Right lobe of liver (tissue), 6 donors: ENCODE measurements at places on chromosomes 12 and 14. TPM values are rescaled to one million over a fixed set of nuclear protein-coding genes. Genes with fewer than 3 reads are reported as not detected.

Gene PLBD1
- total RNA-seq: 4.6 TPM

DNA sequence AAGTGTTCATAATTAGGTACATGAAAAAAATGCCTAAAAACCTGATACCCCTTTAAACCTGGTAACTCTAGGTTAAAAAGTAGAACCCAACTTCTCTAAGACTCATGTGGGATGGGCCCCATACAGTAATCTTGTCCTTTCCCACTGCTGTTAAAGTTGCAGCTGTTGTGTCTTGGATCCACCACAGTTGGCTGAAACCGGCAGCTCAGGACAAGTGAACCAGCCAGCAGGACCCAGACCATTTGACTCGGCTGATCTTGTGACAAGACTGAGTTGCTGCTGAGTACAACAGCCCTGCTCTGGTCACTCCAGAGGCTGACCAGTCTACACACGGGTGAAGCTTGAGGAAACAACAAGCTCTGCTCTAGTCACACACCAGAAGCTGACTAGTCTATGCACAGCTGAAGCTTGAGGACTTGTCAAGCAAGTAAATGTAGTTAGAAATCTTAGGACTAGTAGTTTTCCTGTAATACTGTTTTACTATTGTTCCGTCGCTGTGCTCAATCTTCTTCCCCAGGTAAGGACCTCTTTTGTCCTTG is 60.6 kb downstream of the DHRS2 start:
- H3K4me1 ChIP-seq: peaks cover 9% of the 10 kb centered on the region
- H3K36me3 ChIP-seq: no peaks in the 10 kb centered on the region
- no peak overlapping the region for H3K4me3 ChIP-seq
- no peaks in the 10 kb centered on the region for H3K27me3 ChIP-seq
- DNase-seq: no peak

DNA sequence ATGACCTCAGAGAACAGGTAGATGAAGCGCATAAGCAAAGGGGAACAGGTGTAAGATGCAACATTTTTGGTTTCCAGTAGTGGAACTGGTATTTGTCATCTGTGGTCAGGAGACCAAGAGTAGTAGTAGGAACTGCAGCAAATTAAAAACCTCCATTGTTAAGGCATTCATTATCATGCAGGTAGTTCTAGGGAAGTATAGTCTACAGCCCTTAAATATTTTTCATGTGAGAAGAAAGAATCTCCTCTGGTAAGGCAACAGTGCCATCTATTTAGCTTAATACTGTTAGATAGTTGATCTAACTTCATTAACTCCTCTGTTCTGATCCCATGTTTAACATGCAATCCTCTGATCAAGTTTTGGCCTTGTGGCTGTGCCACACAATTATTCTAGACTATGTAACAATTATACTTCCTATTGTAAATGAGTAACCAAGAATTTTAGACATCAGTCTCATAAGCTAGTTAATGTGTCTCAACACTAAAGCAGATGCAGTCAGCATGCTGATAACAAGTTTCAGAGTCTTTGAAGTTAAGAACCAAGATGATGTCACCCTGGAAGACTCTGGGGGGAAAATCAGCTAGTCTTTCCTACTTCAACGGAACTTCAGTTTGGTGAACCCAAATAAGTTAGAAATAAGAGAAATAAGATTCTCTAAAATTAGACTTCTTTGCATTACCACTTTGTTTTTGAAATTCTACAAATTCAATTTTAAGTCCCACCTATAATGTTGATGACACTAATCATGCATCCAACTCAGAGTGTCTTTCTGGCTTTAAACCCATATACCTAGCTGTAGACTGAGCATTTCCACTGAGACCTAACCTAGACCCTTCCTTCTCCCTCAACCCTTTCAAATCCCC is 70.9 kb downstream of the STXBP6 start:
- no peaks in the 10 kb centered on the region for H3K4me1 ChIP-seq
- no peaks in the 10 kb centered on the region for H3K36me3 ChIP-seq
- DNase-seq: no peak

DNA sequence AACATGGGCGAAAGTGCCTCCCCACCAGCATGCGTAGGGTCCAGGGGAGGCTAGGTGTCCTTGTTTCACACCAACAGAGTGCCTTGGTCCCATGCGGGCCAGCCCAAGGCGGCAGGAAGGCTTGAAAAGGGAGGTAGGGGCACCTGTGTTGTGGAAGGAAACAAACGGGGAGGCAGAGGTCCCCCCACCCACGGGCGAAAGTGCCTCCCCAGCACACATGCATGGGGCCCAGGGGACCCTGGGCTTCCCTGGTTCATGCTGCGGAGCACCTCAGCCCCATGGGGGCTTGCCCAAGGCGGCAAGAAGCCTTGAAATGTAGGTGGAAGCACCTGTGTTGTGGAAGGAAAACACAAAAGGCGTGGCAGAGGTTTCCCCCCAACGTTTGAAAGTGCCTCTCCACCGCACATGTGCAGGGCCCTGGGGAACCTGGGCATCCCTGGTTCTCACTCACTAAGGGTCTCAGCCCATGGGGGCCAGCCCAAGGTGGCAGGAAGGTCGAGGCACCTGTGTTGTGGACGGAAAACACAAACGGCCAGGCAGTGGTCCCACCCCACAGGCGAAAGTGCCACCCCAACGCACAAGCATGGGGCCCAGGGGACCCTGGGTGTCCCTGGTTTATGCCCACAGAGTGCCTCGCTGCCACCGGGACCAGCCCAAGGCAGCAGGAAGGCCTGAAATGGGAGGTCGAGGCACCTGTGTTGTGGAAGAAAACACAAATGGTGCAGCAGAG is 374.7 kb downstream of the ALG10 start:
- DNase-seq: peak; percentile 5
- no peaks in the 10 kb centered on the region for H3K4me1 ChIP-seq
- H3K36me3 ChIP-seq: no peaks in the 10 kb centered on the region
- no peaks in the 10 kb centered on the region for H3K27me3 ChIP-seq

GRCh38 chr14:58060898-58061297 is 91.1 kb downstream of the ARMH4 start:
- H3K27ac ChIP-seq: no peak overlapping the region
- DNase-seq: no peak
- no peaks in the 10 kb centered on the region for H3K36me3 ChIP-seq
- no peaks in the 10 kb centered on the region for H3K27me3 ChIP-seq

Gene CEBPE
- not detected for total RNA-seq

Gene SPX
- 0.56 TPM for total RNA-seq

- no peaks in the 10 kb centered on the region for H3K36me3 ChIP-seq
- H3K4me3 ChIP-seq: no peak overlapping the region
Observed at GRCh38 chr12:11762723-11763326, 113.4 kb downstream of the ETV6 start.

- no peaks in the 10 kb centered on the region for H3K4me1 ChIP-seq
- no peak overlapping the region for H3K4me3 ChIP-seq
- H3K36me3 ChIP-seq: no peaks in the 10 kb centered on the region
- peak; percentile 7 for DNase-seq
- H3K27me3 ChIP-seq: no peaks in the 10 kb centered on the region
Observed at GRCh38 chr12:113136128-113136989, 798 bp upstream of the RASAL1 start.

- DNase-seq: no peak
- H3K4me3 ChIP-seq: no peak overlapping the region
- H3K27me3 ChIP-seq: no peaks in the 10 kb centered on the region
- no peaks in the 10 kb centered on the region for H3K4me1 ChIP-seq
- no peaks in the 10 kb centered on the region for H3K36me3 ChIP-seq
Observed at GRCh38 chr12:1838205-1838993, 18.0 kb downstream of the LRTM2 start.

DNA sequence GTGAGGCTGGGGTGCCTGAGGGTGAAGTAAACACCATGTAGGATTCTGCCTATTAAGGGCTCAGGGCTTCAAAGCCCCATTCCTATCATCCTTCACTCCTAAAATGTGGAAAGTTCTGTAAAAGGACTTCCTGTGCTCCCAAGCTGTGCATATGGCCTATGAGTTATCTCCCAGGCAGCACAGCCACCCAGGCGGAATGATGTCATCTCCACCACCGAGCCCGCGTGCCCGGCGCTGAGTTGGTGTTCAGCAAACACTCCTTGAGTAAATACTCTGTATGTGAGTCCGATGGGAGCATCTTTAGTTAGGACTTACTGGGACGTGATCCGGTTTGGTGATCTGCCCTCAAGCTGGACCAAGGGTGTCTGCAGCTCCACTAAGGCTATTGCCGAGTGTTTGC is 437.3 kb downstream of the MED13L start:
- H3K4me3 ChIP-seq: no peak overlapping the region
- H3K4me1 ChIP-seq: no peaks in the 10 kb centered on the region
- H3K27ac ChIP-seq: no peak overlapping the region
- DNase-seq: peak; percentile 32
- no peaks in the 10 kb centered on the region for H3K27me3 ChIP-seq
- no peaks in the 10 kb centered on the region for H3K36me3 ChIP-seq

Gene CD27
- total RNA-seq: 0.71 TPM

- no peaks in the 10 kb centered on the region for H3K27me3 ChIP-seq
- no peaks in the 10 kb centered on the region for H3K4me1 ChIP-seq
- H3K36me3 ChIP-seq: peaks cover 3% of the 10 kb centered on the region
- no peak overlapping the region for H3K27ac ChIP-seq
- no peak overlapping the region for H3K4me3 ChIP-seq
Observed at GRCh38 chr14:70567791-70568190, 32.7 kb downstream of the MED6 start.

DNA sequence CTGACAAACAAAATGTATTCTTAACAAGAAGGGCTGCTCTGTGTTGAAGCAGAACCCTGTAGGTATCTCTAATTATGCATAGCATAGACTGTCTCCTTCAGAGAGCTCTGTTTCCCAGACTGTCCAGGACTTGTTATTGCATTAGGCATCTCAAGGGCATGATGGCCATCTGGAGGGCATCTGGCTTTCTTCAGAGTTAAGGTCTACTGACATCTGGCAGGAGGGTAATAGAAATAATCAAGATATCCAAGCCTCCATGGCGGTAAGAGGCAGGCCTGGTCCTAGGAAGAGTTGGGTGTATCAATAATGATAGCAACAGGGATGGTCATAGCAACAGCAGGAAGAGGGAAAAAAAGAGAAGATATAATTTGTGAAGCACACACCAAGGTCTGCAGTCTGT is 161.2 kb downstream of the TTC8 start:
- H3K36me3 ChIP-seq: no peaks in the 10 kb centered on the region
- no peak for DNase-seq
- no peak overlapping the region for H3K4me3 ChIP-seq
- H3K27me3 ChIP-seq: no peaks in the 10 kb centered on the region
- H3K27ac ChIP-seq: no peak overlapping the region

GRCh38 chr12:116332705-116333380 is 55.4 kb upstream of the MED13L start:
- H3K27ac ChIP-seq: no peak overlapping the region
- no peaks in the 10 kb centered on the region for H3K4me1 ChIP-seq
- no peak overlapping the region for H3K4me3 ChIP-seq
- no peak for DNase-seq

Gene GRIN2B
- total RNA-seq: not detected

DNA sequence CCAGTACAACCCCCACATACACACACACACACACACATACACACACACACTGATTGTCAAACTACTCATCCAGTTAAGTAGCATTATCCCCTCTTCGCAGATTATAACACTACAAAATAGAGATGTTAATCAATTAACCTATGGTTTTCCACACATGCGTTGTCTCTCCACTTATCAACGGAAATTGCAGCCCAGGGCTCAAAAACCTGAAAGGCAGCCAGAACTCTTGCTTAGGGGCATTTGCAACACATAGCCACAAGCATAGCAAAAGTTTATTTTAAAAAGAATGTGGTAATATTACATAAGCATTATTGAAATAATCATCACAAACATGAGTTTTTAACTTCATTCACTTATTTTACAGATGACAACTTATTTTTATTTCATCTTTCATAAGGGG is 265.8 kb downstream of the SLC16A7 start:
- H3K27ac ChIP-seq: no peak overlapping the region
- peaks cover 11% of the 10 kb centered on the region for H3K4me1 ChIP-seq
- no peaks in the 10 kb centered on the region for H3K27me3 ChIP-seq

Gene FOXN4
- 0.06 TPM for total RNA-seq

DNA sequence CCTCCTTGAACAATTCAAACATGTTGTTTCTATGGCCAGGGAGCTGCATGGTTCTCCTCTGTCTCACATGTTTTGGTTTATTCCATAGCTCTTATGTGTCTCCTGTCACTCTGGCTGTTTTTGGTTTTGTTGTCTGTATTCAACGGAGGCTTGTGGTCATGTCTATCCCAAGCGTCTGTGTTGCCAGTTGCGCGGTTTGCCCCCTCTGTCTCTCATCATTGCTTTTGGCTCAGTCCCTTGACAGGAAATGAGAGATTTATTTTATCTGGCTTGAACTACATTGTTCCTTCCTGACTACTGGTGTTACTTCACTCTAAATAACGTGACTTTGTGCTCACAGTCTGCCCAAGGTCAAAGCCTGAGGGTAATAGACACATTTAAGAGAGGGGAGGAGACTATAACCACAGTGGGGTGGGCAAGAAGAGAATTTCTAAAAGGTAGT is 96.4 kb upstream of the SOX5 start:
- H3K36me3 ChIP-seq: no peaks in the 10 kb centered on the region
- H3K4me1 ChIP-seq: peaks cover 44% of the 10 kb centered on the region
- peak; percentile 32 for DNase-seq

DNA sequence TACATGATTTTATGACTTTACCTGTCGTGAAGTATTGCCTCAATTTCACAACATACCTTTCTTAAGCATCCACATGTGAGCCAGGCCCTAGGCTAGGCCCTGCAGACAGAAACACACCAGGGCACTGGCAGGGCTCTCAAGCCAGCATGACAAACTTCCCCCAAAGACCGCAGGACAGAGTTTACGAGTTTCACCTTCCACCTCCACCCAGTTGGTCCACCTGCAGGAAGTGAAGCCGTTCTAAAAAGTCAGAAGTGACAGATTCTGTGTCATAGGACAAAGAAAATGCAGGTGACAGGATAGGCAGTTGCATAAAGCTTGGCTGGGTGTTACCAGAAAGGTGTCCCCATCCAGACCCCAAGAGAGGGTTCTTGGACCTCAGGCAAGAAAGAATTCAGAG is 382.3 kb downstream of the PCNX1 start:
- no peaks in the 10 kb centered on the region for H3K36me3 ChIP-seq
- no peak overlapping the region for H3K4me3 ChIP-seq
- H3K27ac ChIP-seq: no peak overlapping the region
- DNase-seq: no peak

DNA sequence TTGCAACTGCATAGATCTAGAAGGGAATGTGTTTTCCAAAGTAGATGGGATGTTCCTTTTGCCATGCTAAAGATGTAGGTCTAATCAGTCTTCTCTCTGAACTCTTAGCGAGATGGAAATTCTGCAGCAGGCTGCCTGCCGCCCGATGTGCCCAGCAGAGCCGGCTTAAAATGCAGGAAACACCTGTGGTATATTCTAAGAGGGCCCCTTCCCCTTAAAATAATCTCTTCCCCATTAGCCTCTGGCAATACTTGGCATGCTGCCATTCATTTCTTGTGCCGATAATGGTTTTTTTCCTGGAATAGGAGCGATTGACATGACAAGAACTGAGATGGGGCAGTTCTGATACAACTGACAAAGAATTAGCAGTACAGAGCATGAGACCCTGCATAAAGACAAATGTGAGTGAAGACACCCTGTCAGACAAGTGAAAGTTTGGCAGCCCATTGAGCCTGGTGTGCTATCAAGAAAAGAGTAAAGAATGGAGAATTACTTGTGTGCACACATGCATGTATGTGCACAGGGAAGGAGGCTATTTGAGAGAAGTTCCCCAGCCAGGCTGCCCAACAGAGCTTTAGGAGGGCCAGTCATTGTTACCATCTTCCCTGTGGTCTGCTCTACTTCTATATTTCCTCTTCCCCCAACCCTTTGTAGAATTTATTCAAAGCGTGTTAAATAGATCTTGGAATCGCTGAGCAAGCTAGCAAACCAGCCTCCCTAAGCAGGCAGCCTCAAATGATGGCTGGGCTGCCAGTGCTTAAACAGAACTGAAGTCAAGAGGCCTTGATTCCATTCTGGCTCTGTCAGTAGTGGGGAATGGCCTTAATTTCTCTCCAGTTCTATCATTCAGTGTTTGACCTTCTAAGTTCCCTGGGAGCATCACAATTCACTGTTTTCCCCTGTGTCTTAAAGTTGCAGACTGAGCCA is 29.6 kb upstream of the NTF3 start:
- no peak overlapping the region for H3K4me3 ChIP-seq
- DNase-seq: no peak
- H3K27me3 ChIP-seq: no peaks in the 10 kb centered on the region
